ENCODE measurements at places on chromosomes 2 and 18.

GRCh38 chr18:8889489-8889888 is 184.1 kb downstream of the MTCL1 start:
- no peak overlapping the region for H3K4me3 ChIP-seq
- no peak for ATAC-seq
- H3K27me3 ChIP-seq: no peaks in the 10 kb centered on the region
- peaks cover 21% of the 10 kb centered on the region for H3K36me3 ChIP-seq
- H3K4me1 ChIP-seq: no peaks in the 10 kb centered on the region

- ATAC-seq: no peak
- H3K27me3 ChIP-seq: peaks cover 7% of the 10 kb centered on the region
- no peak overlapping the region for H3K27ac ChIP-seq
- no peaks in the 10 kb centered on the region for H3K4me1 ChIP-seq
- H3K36me3 ChIP-seq: no peaks in the 10 kb centered on the region
- H3K4me3 ChIP-seq: no peak overlapping the region
Observed at GRCh38 chr18:50249576-50249975, 16.7 kb downstream of the CFAP53 start.

DNA sequence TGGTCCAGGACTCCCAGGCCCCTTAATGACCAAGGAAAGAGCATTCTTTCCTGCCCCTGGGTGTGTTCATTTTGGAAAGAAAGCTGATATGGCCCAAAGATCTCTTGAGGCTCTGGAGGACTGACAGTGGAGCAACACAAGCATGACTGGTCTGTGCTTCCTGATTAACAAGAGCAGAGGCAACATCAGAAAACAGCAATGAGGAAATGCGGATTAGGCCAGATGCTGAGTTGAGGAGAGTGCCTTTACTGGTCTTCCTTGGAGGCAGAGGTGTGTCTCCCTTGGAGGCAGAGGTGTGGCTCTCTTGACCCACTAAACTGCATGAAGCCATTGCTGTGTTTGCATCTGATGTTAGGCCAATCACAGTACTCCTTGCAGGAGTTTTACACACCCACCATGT is 19.9 kb downstream of the IL36B start:
- no peak overlapping the region for H3K4me3 ChIP-seq
- no peaks in the 10 kb centered on the region for H3K36me3 ChIP-seq
- H3K27ac ChIP-seq: no peak overlapping the region
- no peaks in the 10 kb centered on the region for H3K4me1 ChIP-seq
- ATAC-seq: no peak

DNA sequence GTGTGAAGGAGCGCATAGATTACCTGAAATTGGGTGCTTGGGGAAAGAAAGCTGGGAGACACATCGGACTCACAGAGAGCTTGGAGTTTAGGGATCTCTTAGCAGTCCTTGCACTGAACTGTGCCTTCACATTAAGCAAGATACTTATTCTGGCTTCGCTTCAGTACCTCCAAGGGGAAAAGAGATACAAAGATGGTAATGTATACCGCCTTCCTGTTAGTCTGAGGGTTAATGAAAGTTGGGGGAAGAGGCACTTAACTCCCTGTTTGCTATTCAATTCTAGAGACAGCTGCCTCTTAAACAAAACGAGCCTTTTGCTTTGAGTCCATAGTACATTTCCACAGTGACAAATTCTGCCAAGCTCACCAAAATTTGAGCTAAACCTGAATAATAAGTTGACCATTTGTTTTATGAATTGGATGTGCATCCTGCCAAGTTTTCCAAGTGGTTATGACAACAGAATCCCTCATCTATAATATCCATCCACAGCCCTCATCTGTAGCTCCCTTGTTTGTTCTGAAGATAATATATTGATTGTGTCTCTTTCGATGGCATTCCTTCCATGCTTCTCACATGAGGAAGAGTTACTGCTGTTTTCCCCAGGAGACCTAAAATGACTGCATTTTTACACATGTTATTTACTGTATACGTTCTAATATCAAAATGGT is 287.1 kb upstream of the ATP5MC3 start:
- H3K27me3 ChIP-seq: no peaks in the 10 kb centered on the region
- no peak overlapping the region for H3K4me3 ChIP-seq
- H3K36me3 ChIP-seq: no peaks in the 10 kb centered on the region

- ATAC-seq: peak; percentile 53
- H3K4me3 ChIP-seq: no peak overlapping the region
- H3K27me3 ChIP-seq: no peaks in the 10 kb centered on the region
- no peak overlapping the region for H3K27ac ChIP-seq
Observed at GRCh38 chr18:35624146-35624545, 42.6 kb downstream of the GALNT1 start.

DNA sequence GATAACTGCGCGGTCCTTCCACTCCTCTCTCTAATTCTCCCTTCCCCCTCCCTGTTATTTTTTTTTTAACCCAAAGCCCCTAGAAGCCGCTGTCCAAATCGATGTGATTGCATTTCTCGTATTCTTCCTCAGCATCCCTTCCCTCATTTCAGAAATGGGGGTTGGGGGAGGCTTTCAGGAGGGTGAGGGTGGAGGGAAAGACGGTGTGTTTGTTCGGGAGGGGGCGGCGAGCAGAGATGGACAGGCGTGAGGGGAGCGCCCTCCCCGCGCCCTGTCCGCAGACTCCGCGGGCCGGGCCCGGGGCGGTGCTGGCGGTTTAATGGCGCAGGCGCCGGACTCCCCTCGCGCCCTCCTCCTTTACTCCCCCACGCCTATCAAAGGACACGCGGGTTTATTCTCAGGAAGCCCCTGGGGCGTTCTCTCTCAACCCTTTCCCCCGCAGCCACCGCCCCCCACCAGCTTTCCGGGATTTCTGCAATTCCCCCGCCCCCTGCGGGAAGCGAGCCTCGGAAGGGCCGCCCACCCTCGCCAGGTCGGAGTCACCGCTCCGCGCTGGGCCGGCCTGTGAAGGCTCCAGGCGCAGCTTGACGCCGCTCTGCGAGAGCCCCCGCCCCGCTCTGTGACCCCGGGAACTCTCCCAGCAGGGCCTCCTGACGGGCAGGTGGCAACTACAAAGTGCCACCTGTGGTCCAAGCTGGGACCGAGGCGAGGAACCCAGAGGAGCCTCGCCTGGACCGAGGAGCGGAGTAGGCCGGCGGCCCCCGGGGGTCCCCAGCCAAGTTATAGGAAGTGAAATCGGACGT is 981 bp downstream of the ST8SIA3 start:
- H3K36me3 ChIP-seq: peaks cover 5% of the 10 kb centered on the region
- no peak for ATAC-seq
- H3K27me3 ChIP-seq: peaks cover 78% of the 10 kb centered on the region
- H3K4me3 ChIP-seq: no peak overlapping the region
- no peak overlapping the region for H3K27ac ChIP-seq

DNA sequence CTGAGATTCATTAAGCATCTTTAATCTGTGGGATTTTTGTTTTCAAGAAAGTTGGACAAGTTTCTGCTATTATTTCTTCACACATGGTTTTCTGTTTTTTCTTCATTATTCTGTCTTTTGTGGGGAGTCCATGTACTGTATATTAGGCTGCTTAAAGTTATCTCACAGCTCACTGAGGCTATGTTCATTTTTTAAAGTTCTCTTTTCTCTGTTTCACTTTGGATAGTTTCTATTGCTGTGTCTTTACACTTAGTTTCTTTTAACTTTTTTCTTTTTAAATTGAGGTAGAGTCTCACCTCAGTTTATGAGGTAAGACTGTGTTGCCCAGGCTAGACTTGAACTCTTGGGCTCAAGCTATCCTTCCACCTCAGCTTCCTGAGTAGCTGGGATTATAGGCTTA is 8.6 kb downstream of the OSBPL6 start:
- peaks cover 36% of the 10 kb centered on the region for H3K27me3 ChIP-seq
- no peak overlapping the region for H3K4me3 ChIP-seq
- H3K4me1 ChIP-seq: no peaks in the 10 kb centered on the region
- ATAC-seq: no peak

DNA sequence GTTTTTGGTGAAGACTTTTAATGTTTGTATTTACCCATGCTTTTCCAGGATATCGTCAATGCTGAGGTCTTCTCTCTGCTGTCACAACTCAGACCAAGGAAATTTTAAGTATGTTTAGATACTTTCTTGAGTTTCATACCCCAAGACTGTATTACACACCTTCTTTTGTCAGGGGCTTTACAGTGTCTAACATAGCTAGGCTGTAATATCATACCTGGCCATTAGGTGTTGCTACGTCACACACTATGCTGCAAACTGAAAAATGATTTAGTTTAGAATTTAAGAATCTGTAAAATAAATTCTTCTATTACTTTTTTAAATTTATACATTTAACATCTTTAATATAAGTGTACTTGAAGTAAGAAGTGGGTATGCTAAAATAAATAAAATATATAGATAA is 358.4 kb upstream of the NRP2 start:
- peaks cover 8% of the 10 kb centered on the region for H3K27me3 ChIP-seq
- no peak for ATAC-seq
- peaks cover 10% of the 10 kb centered on the region for H3K4me1 ChIP-seq
- no peaks in the 10 kb centered on the region for H3K36me3 ChIP-seq
- no peak overlapping the region for H3K27ac ChIP-seq

- H3K4me1 ChIP-seq: no peaks in the 10 kb centered on the region
- no peaks in the 10 kb centered on the region for H3K27me3 ChIP-seq
- no peak overlapping the region for H3K27ac ChIP-seq
- no peaks in the 10 kb centered on the region for H3K36me3 ChIP-seq
- no peak overlapping the region for H3K4me3 ChIP-seq
- no peak for ATAC-seq
Observed at GRCh38 chr2:133314795-133315194, 253.5 kb downstream of the NCKAP5 start.

All from stimulated activated memory B cell treated with anti-CD40 and anti-IgM and Interleukin-4, amounts not matched to agents 10 μg/mL and 1 μg/mL and 100 μg/mL, for 72 hours (primary cell).